Activated CD8-positive, alpha-beta memory T cell treated with anti-CD3 and anti-CD28 coated beads for 1 hour (primary cell): ENCODE measurements at places on chromosomes 5 and 9.

DNA sequence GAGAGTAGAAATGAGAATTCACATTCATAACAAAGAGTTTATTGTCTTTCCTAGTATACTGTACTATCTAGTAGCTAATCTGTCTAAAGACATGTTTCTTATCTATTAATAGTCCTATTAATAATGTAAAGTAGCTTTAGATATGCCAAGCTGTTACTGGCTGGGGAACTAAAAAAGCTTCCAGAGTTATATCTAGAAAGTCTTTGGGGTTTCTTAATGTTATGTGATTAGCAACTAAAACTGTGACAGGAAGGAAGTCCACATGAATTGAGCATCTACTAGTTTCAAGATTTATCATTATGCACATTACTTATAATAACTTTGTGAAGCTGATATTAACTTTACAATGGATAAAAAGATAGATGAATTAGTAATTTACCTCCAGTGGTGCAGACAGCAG, 122.7 kb upstream of the CDKN2B start:
- no peak for DNase-seq

GRCh38 chr5:10307206-10308148, at the start of gene CMBL:
CMBL (minus strand) TSS chr5:10307902; CDS start chr5:10290762, 17,140 bp downstream.
- no peak for DNase-seq

DNA sequence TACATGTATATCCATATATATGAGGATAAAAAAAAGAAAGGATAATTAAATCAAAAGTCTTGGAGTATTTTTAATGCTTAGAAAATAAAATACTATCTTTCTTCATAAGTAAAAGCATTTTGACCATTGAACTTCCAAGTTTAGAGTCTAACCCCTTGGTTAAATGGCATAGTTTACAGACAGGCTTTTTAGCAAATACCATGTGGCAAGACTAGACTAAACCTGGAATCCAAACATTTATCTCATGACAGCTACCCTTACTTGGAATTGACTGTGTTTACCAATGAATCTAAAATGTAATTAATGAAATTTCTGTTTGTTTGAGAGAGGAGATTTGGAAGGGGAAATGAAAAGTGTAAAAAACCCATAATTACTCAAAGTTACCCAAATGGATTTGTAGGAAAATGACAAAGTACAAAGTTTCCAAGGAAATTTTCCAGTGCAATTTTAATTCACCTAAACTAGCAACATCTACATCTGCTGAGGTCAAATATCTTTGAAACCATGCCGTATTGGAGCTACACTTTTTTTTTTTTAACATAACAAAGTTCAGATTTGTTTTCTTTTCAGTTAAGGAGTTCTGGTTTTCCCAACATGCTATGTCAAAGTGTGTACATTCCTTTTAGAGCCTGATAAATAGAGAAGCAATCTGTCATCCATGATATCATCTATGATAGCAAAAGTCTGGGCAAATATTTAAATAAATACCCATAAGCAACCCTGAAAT, 272.1 kb upstream of the DAB2 start:
- no peak for DNase-seq

DNA sequence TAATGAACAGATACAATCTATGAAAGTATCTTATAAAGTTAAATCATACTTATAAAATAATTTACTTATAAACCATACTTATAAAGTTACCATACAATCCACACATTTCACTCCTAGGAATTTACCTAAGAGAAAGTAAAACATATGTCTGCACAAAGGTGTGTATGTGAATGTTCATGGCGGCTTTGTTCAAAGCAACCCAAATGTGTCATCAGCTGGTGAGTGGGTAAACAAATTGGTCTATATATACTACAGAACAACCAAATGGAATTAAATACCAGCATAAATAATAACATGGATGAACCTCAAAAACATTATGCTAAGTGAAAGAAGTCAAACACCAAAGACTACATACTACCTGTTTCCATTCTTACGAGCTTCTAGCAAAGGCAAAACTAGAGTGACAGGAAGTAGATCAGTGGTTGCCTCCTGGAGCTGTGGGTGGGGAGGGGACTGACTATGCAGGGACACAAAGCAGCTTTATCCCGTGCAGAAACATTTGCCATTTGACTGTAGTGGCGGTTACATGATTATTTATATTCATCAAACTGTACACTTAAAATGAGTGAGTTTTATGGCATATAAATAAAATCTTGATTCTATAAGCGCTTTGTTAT, 10.6 kb downstream of the TRAF1 start:
- no peak for DNase-seq

GRCh38 chr9:113465599-113466140, 2.1 kb downstream of the RGS3 start:
- DNase-seq: no peak

GRCh38 chr9:83477120-83477519, 61.1 kb downstream of the FRMD3 start:
- DNase-seq: no peak

- DNase-seq: no peak
Measured at GRCh38 chr5:154607746-154608145, 129.7 kb upstream of the HAND1 start.

GRCh38 chr5:140056880-140057279, 13.8 kb upstream of the NRG2 start:
- DNase-seq: no peak

DNA sequence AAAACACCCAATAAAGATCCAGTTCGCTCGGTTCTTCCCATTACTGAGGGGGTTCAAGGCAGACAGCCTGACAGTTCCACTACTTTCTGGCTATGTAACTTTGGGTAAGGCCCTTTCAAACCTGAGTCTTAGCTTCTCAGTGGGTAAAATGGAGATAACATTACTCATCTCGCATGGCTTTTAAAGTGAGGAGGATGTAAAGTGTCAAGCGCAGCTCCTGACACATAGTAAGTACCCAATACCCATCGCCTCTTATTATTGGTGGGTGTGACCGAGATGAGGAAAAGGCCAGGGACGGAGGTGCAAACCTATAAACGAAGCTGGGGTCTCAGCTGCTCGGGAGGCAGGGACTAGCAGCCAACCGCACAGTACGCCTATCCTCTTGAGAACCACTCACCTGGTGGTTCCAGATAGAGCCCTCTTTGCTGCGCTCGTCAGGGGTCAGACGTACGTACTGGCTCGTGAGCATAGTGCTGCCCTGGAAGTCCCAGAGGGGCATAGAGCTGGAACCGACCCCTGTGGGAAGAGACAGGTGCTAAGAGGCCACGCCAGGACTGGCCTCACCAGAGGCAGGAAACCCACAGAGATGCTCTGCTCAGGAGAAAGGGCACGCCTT, 584 bp downstream of the LMAN2 start:
- DNase-seq: no peak

- DNase-seq: no peak
Measured at GRCh38 chr5:91643797-91644196, 260.7 kb upstream of the ARRDC3 start.

DNA sequence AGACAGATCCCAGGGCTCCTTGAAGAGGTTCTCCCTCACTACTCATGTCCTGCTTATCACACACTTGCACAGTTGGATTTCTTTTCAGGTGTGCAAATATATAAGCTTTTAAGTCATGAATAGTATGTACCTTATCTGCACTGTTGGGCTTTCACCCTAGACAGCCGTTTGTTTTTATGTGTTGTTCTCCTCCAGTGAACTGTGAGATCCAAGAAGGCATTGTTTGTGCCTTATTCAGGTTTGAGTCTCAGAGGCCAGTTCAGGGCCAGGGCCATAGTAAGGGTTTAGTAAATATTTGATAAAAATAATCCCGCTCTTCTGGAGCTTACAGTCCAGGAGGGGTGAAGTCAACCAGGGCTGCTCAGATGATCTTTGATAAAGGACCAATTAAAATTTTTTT, 480.0 kb downstream of the TMEM38B start:
- DNase-seq: no peak

DNA sequence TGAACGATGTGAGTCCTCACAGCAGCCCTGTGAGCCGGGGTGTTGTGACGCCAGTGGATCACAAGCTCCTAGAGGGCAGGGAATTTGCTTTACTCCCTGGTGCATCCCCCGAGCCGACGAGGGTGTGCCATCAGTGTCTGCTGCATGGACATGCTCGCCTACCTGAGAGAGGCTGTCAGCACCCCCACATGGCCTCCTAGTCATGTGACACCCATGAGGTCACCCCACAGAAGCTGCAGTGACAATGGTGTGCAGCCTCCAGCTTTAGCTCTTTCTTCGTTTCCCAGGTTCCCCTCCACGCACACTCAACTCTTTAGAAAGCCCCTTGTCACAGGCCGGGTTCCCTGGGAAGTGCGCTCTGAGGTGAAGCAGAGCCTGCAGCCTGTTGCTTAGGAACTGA, 19.8 kb upstream of the GABBR2 start:
- DNase-seq: no peak

GRCh38 chr9:76927540-76928240, 21.8 kb upstream of the PRUNE2 start:
- no peak for DNase-seq

- no peak for DNase-seq
Measured at GRCh38 chr9:33287087-33287490, 3.2 kb upstream of the NFX1 start.

- DNase-seq: no peak
Measured at GRCh38 chr5:4661326-4661725, 478.8 kb upstream of the ADAMTS16 start.

GRCh38 chr5:176959051-176959450, 47.5 kb downstream of the UIMC1 start:
- DNase-seq: no peak

DNA sequence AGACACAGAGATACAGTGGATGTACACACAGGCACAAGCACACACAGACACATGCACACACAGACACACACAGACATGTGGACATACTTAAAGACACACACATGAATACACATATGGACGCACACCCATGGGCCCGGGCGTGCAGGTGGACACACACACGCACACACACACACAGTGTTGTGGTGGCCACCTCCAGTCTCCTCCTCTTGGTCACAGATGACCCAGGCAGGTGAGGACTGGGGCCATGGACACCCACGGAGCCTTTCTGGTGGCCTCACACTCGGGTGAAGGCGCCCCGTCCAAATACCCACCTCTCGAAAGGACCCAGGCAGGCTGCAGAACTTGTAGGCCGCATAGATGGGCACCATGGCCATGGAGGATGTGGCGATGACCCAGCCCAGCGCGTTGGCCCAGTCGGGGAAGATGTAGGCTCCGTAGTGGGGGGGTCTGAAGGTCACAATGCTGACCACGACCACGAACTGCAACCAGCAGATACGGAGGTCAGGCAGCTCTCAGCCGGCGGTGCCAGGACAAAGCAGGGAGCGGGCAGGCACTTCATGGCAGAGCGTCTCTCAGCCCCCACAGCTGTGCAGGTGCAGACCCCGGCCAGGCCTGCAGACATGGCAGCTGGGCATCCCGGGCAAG, 42.5 kb downstream of the SLC6A3 start:
- no peak for DNase-seq

DNA sequence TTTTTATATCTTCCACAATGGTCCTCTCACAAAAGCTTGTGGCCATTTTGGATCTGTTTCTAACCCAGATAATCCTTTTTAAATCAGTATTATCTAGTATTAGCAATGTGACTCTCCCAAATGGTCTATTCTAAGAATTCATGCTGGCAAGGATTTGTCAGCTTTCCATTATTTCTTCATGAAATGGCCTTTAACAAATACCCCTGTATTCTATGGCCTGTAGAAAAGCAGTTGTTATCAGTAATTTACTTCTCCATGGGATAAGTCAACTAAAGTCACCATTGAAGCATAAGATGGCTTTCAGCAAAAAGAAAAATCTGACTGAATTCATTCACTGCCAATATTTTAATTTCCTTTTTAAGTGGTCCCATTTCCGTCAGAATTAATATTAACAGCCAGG, 346.4 kb upstream of the FAM174A start:
- DNase-seq: no peak

- no peak for DNase-seq
Measured at GRCh38 chr5:141869514-141869913, 8.7 kb downstream of the PCDH1 start.

DNA sequence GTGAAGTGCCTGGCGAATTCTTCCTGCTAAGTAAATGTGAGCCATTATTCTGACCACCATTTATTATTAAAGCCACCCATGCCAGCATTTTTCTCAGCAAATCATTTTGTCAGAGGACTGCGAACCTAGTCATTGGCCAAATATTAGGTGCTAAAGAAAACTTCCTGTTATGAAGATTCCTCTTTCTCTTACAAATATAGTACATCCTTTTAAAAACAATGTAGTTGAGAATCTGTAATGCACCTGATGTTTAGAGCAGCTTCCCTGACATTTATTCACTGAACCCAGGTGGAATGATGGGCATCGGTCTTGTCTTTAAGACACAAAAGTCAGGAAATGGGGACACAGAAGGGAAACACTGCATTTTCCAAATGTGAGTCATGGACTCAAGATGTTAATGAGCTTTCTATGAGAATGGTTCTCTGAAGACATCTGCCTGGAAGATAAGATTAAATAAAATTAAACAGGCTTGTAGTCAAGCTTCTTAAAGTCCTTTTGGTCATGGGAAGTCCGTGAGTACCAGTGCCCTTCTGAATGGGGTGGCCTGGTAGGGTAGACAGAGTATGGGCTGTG, 290.6 kb downstream of the FBXL7 start:
- DNase-seq: no peak

DNA sequence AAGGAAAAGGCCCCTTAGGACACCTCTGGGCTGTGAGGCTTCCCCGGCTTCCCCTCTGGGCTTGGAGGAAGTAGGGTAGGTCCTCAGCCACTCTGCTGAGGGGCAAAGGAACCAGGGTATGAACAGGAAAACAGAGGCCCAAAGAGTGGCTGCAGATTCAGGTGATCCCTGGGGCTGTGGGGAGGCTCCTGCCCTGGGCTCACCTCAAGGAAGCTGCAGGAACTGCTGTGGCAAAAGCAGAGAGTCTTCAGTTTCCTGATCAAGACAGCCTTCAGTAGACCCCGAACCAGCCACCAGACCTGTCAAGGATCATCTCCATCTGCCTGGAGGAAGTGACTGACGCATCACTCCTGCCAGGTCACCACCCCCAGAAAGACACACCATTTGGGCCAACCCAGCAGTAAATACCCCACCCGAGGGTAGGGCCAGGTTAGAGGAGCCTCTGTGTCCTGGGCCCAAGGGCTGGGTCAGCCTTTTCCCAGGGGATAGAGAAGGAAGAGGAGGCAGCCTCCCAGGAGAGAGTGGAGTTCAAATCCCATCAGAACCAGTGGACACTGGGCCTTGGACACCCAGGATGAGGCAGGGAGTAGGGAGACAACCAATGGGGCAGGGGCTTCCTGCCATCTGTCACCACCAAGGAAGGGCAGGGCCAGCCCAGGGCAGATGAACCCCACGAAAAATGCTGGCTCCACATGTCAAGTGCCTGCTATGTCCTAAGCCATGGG, 5.8 kb upstream of the ST6GALNAC6 start:
- peak; percentile 56 for DNase-seq
